Foreskin keratinocyte (primary cell): ENCODE measurements at places on chromosomes 12 and 14. TPM values are rescaled to one million over a fixed set of nuclear protein-coding genes. Genes with fewer than 3 reads are reported as not detected.

DNA sequence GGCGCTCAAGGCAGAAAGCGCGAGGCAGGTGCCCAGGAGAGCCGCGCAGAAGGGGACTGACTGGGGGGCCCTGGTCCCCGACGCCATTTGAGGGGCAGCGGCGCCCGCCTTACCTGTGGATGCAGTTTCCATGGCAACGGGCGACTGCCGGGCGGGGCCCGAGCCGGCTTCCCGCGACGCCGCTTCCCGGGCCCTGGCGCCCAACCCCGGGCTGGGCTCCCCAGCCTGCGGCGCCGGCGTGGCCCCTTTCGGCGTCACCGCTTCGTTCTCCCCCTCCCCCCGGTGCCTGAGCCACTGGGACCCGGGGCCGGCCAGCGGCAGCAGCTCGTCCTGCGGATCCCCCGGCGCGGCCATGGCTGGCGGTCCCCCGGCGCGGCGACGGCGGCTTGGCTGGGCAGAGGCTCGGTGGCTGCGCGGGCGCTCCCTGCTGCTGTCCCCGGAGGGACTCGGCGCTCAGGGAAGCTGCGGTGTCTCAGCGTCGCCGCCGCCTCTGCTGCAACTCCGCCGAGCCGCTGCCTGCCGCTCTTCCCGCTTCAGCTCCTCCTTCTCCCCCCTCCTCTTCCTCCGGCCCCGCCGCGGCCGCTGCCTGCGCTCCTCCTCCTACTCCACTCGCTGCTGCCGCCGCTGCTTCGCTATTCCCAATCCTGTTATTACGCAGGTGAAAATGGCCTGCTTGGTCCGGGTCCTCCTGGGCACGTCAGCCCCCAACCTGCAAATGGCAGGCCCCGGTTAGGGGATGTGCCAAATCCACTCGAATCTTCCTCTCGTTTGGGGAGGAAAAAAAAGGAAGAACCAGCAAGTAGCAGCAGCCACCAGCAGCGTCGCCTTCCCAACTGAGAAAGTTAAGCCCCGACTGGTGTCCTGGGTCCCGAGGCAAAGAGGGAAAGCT, at the start of gene RTN1:
RTN1 (minus strand) TSS at position 500 of the 889 bp plus-strand sequence; CDS start at position 354, 146 bp downstream.
- DNase-seq, result peak; percentile 16

GRCh38 chr14:85195872-85196477, 334.0 kb upstream of the FLRT2 start:
- no peak for DNase-seq

DNA sequence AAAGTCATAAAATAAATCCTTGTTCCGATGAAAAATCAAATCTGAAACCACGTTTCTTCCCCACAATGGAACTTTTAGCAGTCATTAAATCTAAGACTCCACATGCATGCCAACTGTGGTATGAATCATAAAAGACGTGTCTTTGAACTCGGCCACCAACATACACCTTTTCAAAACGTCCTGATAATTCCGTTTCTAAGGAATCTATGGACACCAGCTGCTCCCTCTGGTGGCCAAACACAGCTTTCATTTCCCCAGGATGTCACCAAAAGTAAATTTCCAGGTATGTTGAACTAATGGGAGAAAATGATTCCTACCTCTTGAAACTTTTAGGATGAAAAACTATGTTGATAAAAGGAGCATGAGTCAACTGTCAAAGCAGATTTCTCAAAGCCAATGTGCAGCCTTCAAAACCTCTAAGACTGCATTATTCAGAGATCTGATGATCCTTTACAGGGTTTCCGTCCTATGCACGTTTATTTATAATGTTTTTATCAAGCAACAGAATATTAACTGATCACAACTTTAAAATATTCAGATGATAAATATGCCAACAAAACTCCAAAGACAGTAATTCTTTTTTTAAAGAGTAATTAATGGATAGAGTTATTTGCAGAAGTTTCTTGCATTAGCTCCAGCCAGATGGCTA, 96.2 kb downstream of the CIT start:
- peak; percentile 62 for DNase-seq

DNA sequence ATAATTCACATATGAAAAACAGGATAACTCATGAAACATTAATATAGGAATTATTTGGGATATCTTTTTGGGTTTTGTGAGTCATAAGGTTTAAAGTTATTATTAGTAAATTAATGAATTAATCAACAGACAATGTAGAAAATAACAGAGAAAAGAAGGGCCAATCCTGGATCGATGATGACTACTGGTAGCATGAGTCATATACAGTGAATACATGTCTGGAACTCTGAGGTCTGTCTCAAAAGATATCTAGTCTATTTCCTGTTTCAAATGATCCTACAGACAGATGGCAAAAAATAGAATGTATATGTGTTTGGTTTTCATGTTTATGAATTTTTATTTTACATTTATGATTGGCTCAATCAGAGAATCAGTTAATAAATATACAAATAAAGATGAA, 86.4 kb upstream of the RTL1 start:
- no peak for DNase-seq

- peak; percentile 83 for DNase-seq
Observed at GRCh38 chr12:3304436-3305165, 186.4 kb upstream of the PRMT8 start.

- DNase-seq, result no peak
Observed at GRCh38 chr12:33432992-33433391, 6.6 kb downstream of the SYT10 start.

GRCh38 chr12:9750276-9751203, 10.2 kb downstream of the CD69 start:
- no peak for DNase-seq

DNA sequence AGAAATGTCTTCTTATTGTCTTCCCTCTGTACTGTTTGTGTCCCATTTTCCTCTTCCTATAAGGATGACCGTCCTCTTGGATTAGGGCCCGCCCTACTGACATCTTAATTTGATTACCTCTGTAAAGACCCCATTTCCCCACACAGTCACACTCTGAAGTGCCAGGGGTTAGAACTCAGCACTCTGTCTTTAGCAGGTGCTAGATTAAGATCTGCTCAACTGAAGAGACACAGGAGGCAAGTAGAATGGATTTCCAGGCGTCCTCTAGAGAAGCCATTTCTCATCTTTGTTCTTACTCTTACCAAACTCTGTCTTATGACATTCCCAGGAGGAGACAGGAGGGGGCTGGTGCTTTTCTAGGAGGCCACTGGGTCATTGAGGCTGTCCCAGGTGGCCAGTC, 50.8 kb downstream of the VCPKMT start:
- no peak for DNase-seq

- no peak for DNase-seq
Observed at GRCh38 chr14:73714656-73715081, 485 bp upstream of the PNMA1 start.

- no peak for DNase-seq
Observed at GRCh38 chr14:105019861-105020814, 745 bp downstream of the CDCA4 start.

DNA sequence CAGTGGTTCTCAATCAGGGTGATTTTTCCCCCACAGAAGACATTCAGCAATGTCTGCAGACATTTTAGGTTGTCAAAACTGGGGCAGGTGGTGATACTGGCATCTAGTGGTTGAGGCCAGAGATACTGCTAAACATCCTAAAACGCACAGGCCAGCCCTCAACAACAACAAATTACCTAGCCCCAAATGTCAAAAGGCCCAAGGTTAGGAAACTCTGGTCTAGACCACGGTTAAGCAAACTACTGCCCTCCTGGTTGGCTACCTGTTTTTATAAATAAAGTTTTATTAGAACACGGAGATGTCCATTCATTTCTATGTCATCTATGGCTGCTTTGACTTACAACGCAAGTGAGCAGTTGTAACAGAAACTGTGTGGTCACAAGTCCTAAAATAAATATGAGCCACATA, 186.7 kb downstream of the EFCAB11 start:
- peak; percentile 42 for DNase-seq

- no peak for DNase-seq
Observed at GRCh38 chr14:64465191-64465822, at the start of gene AKAP5. TSS of gene AKAP5 (plus strand) at chr14:64465499. CDS start at chr14:64468395, 2,896 bp downstream.

DNA sequence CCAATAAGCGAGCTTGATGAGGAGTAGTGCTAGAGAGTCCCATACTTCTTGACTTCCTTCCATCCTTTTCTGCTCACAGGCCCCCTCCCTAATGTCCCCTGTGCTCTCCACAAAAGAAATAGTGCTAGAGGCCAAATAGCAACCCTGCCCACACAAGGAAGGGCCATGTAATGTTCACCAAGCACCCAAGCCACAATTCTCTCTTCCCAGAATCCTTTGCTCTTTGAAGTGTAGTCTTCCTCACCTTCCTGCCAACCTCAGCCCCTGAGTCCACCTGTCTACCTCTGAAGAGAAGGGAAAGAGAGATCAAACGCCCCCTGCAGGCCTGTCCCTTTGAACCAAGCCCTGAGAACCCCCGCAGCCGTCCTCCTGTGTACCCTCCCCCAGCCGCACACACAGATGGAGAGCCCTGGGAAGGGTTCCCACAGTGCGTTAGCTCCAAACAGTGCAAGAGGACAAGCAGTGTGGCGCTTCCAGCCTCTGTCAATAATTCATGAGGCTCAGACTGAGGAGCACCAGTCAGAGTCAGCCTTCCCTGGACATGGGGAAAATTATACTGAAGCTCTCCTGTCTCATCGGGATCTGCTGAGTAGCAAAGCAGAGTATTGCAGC, 1.9 kb upstream of the DHRS4 start:
- no peak for DNase-seq

GRCh38 chr14:61524211-61524806, 171.0 kb upstream of the HIF1A start:
- peak; percentile 93 for DNase-seq

GRCh38 chr12:62403031-62403430, 63.6 kb upstream of the MON2 start:
- no peak for DNase-seq

GRCh38 chr14:77457115-77457521, 283 bp downstream of the VIPAS39 start:
- no peak for DNase-seq

DNA sequence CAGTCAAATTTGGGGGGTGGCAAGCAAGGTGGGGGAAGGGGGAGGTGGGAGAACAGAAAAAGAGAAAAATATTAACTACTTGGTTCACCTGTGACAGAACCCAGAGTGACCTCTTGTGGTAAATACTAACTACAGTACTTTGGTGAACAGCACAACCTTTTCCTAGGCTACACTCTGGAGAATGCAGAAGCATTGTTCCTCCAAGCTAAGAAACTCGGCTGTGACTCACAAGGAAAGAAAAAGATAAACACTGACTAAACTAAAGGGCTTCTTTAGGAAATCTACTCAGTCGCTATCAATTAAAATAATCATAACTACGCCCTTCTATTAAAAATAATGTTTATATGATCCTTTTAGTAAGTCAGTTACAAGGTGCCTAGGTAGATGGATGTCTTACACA, 5.4 kb downstream of the KCNH5 start:
- peak; percentile 78 for DNase-seq

DNA sequence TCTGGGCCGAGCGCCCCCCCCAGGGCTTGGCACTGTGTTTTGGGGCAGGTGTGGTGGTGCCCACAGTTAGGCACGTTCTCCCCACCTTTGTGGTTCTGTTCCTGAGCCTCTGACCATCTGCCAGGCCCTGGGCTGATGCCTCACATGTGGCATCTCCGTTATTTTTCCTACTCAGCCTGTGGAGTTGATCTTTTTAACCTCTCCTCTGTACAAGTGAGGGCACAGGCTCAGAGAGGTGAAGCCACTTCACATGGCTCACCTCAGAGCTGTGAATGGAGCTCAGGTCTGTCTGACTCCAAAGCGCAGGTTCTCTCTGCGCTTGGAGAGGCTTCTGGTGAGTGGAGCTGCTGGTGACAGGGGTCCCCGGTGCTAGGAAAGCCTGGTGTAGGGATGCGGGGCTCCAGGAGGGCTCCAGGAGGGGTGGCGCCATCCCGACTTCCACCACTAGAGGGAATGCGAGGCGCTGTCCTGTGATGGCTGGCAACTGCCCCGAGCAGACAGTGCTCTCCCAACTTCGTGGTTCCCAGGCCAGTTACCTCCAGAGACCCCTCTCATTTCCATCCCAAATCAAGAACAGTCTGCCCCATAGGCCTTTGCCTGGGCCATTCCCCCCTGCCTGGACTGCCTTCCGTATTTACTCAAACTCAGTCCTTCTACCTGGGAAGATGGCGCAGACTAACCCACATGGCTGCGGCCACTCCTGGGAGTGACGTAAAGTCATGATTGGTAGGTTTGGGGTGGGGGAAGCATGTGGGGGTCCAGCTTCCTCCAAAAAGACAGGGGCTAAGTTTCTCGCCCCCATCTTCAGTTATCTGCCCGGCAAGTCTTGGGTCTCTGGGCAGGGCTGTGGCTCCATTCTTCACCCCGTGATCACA, 9.9 kb downstream of the BCL7A start:
- DNase-seq, result no peak

DNA sequence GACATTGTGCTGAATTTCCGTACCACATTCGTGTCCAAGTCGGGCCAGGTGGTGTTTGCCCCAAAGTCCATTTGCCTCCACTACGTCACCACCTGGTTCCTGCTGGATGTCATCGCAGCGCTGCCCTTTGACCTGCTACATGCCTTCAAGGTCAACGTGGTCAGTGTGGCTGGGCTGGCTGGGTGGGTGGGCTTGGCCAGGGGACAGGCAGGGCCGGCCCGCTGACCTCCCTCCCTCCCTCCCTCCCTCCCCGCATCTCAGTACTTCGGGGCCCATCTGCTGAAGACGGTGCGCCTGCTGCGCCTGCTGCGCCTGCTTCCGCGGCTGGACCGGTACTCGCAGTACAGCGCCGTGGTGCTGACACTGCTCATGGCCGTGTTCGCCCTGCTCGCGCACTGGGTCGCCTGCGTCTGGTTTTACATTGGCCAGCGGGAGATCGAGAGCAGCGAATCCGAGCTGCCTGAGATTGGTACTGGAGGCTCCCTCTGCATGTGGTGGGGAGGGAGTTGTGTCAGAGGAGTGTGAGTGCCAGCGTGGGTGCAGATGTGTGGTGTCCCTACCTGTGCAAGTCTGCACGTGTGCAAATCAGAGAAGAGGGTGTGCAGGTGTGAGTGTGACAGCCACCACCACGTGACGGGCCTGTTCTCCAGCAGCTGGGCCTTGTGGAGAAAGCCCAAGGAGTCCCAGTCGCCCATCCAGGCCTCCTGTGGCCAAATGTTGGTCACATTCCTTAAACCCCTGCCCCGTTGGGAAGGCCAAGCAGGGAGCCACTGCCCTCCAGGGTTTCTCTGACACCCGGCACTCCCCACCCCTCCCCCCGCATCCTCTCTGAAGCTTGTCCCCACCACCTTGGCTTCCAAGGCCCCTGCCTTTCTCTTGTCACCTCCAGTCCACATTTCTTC, 5.3 kb downstream of the KCNH3 start:
- no peak for DNase-seq

GRCh38 chr12:105235732-105236476, at the start of gene APPL2:
TSS of gene APPL2 (minus strand) at chr12:105236174. CDS start at chr12:105236012, 162 bp downstream.
- peak; percentile 61 for DNase-seq

DNA sequence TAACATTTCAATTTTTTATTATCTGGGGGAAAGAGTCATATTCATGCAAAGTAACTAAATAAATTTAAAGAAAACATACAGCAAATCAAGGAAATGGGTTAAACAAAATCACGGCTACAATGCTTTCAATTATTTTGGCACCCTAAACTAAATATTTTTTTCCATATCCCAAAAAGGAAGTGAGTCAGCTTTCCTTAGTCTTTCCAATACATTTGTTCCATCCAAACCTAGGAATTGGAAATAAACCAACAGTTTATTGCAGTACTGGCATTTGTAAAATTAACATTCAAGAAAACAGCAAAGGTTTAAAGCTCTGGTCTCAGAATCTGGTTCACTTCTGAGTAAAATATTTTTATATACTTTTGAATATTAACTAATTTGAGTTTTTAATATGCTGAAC, 89.2 kb downstream of the BCL2L14 start:
- no peak for DNase-seq

Gene FGF23
- not detected in 2 replicates for total RNA-seq

Gene TMEM117
- total RNA-seq, result 5.9 and 6.9 TPM in 2 replicates

Gene TMEM119
- total RNA-seq, result not detected in 2 replicates

Gene SLC10A1
- total RNA-seq, result not detected in 2 replicates

Gene ADCY4
- total RNA-seq, result 0.49 and 1.1 TPM in 2 replicates
